Kasumi-1 (cell line): ENCODE measurements at places on chromosomes 1 and 21.

GRCh38 chr1:48740621-48741020, 36.1 kb downstream of the BEND5 start:
- no peak for DNase-seq

- DNase-seq, result no peak
Observed at GRCh38 chr1:116218922-116219321, 107.7 kb downstream of the MAB21L3 start.

DNA sequence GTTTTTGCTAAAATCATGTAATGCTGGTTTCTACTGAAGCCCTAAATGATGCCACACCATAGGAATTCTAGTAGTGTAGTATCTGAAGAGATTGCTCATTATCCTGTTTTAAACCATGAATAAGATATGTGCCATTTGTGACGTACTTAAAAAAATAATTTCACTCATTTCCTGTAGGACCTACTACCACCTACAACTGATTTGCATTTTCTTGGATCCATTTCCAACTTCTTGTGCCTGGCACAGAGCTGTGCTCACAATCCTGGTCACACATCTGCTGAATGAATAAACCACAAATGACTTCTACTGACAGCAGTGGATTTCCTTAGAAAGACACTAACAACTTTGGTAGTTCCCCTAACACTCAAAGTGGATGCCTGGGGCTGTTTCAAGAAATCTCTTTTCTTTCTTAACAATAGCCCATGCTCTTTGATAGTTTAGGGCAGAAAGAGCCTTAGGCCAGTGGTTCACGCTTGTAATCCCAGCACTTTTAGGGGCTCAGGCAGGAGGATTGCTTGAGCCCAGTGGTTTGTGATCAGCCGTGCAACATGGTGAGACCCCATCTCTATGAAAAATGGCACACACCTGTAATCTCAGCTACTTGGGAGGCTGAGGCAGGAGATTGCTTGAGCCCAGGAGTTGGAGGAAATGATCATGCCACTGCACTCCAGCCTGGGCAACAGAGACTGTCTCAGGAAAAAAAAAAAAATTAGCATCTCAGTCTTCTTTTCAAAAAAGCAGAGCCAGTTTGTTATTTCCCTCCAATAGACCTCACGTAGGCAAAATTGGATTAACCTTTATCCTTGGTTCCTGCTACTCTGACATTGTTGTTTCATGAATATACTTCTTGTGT, 13.0 kb upstream of the BATF3 start:
- DNase-seq, result no peak

DNA sequence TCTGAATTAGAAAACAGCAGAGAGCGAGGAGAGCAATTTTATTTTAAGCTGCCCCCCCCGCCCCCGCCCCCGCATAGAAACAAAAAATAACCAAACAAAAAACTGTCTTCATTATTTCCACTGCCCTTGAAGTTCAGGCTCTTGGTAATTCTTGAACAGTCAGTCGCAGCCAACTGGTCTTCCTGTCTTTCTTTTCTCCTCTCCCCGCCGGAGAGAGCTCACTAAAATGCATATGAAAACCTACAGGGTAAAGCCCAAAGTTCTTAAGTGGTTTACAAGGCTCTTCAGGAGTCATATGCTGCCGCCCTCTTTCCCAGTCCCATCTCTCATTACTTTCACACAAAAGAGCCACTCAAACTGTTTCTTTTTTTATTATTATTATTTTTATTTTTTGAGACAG, 1.1 kb upstream of the ANKRD35 start:
- DNase-seq, result no peak
